ENCODE measurements at places on chromosomes 4 and X. TPM values are rescaled to one million over a fixed set of nuclear protein-coding genes. Genes with fewer than 3 reads are reported as not detected.
A peak's percentile ranks its signal among the peaks of the same experiment; 100 is the strongest.

Gene VCX3B
- not detected for total RNA-seq

Gene ANKRD50
- total RNA-seq = 16.7 TPM

Gene WDR17
- 6.9 TPM for total RNA-seq

DNA sequence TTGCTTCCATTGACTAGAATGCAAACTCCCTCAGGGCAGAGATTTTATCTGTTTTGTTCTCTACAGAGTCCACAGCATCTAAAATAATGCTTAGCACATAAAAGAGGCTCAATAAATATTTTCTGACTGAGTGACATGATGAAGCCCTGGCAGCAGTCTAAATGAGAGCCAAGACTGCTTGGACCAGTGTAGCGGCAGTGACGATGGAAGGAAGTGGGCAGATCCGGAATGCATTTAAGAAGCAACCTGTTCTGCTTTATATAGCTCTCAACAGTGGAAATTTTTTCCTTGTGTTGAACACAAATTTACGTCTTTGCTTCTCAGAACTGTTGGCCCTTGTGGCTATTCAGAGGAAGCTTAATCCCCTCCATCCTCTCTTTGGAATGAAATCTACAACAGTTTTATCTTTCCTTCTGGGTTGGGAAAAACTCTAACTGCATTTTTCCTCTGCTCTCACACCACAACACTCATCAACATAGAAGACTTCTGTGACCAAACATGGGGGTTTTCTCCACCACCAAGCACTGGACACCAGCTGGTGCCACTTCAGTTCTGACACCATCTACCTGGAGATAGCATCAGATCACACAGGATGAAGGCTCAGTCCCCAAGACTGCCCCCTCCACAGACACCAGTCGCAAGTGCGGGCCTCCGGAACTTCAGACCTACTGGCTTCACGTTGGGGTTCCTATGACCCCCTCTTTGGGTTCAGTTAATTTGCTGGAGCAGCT, 7.0 kb upstream of the BEND4 start:
- H3K27ac ChIP-seq = no peak overlapping the region
- H3K36me3 ChIP-seq = no peaks in the 10 kb centered on the region
- peaks cover 26% of the 10 kb centered on the region for H3K27me3 ChIP-seq
- DNase-seq = no peak
- H3K4me3 ChIP-seq = no peak overlapping the region

DNA sequence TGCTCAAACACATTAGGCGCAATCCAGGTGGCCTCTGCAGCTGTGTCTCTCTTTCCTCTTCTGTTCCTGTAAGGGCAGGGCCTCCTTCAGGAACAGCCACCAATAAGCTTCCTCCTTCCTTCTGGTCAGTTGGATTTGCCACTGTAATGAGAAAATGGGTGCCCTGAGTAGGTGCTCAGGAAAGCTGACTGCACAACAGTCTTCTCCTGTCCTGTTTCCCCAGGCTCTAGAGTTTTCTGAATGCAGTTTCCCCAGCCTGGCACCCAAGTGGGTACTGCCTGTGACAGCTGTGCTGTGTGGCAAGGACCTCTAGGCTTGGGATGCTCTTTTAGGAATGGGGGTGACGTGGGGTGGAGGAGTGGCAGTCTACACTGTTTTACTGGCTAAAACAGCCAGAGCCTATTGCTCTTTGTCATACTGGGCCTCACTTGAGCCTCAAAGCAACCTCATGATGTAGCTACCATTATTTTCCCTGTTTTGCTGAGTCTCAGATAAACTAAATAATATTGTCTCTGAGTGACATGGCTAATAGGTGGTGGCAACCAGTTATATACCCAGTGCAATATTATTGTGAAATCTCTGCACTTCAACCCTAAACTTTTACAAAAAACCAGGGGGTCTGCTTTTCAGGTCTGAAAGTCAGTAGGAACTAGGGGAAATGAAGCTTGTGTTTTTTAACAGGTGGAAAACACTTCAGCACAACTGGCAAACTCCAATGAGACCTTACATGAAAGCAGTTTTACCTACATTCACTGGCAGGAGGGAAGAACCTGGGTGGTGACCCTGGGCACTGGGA, 1.2 kb downstream of the CXCL2 start:
- no peaks in the 10 kb centered on the region for H3K27me3 ChIP-seq
- no peak for DNase-seq
- no peak overlapping the region for H3K27ac ChIP-seq
- no peaks in the 10 kb centered on the region for H3K4me1 ChIP-seq
- no peak overlapping the region for H3K4me3 ChIP-seq

- peaks cover 3% of the 10 kb centered on the region for H3K36me3 ChIP-seq
- H3K27me3 ChIP-seq = no peaks in the 10 kb centered on the region
- H3K4me1 ChIP-seq = no peaks in the 10 kb centered on the region
- no peak overlapping the region for H3K4me3 ChIP-seq
- no peak for DNase-seq
- H3K27ac ChIP-seq = no peak overlapping the region
Observed at GRCh38 chr4:107046261-107046660, 10.1 kb upstream of the DKK2 start.

DNA sequence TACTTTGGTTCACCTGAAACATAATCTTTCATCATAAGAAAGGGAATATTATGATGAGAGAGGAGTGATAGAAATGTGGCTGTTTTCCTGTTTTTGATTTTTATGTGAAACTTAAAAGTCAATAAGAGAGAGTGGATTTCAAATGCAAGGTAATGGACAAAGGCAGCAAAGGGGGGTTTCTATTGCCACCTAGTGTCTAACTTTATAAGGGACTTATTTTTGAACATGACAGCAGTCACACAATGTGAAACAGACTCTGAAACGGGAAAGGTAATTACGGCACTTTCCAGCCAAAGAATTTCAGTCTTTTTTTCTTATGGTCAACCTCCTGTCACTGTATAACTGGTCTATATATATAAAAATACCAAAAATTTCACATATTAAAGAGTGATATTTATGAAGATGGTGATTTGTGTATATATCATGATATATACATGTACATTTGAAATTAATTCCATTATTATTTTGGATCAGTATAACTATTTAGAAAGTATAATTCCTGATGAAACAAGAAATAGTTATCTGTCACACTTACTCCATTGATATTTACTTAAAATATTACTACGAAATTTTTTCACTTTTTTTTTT, 127.1 kb downstream of the FBXO8 start:
- peak overlapping the region; percentile 17 for H3K4me3 ChIP-seq
- H3K36me3 ChIP-seq = no peaks in the 10 kb centered on the region
- H3K4me1 ChIP-seq = peaks cover 53% of the 10 kb centered on the region
- no peaks in the 10 kb centered on the region for H3K27me3 ChIP-seq

DNA sequence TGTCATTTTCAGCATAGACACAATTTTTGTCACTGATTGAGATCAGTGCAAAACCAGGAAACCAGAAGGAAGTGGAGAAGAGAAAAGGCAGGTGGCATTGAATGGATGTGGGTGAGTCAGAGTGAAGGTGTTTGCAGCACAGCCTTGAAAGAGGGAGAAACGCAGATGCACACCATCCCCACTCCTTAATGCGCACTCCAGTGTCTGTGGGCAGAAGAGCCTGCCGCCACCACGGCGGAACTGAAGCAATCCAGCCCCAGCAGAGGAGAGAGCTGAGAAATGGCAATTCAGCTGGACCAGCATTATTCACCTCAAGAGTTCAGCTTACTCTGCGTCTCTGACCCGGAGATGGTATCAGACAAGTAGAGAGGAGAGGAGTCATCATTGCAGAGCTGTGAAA, 393.1 kb upstream of the FRG1 start:
- no peaks in the 10 kb centered on the region for H3K36me3 ChIP-seq
- H3K27ac ChIP-seq = no peak overlapping the region
- no peaks in the 10 kb centered on the region for H3K4me1 ChIP-seq
- DNase-seq = no peak
- no peak overlapping the region for H3K4me3 ChIP-seq

DNA sequence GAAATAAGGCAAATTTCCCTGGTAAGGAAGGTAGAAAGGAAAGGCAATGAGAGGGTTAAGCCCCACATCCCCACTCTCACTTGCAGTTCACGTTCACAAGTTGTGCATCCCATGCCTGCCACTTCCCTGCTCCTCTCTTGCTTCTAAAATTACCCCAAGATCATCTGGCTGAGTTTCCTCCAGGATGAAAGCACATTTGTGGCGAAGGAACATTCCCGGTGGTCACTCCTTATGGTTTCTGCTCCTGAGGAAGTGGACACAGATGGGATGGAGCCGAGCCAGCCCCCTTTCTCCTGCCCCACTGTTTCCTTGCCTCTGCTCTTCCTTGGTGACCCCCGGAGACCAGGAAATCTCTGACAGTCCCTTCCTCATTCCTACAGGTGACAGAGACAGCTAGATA, 37.5 kb downstream of the SPINK2 start:
- no peak for DNase-seq
- H3K27ac ChIP-seq = no peak overlapping the region
- no peak overlapping the region for H3K4me3 ChIP-seq
- H3K4me1 ChIP-seq = no peaks in the 10 kb centered on the region
- no peaks in the 10 kb centered on the region for H3K27me3 ChIP-seq

DNA sequence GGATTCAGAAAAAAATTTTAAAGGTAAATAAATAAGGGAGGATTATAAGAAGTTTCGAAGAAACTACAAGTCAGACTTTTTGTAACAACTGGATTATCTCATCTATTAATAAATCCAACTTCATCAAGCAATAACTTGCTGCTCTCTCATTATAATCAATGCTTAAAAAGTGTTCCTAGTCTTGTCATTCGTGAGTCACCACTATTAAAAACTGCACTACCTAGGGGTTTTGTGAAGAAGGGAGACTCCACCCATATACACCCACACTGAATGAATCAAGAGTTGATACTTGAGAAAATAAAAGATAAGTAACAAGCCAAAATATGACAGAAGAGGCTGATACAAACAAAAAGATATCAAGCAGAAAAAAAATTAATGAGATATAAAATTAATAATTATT, 360.5 kb downstream of the ZNF674 start:
- H3K36me3 ChIP-seq = no peaks in the 10 kb centered on the region
- H3K4me1 ChIP-seq = peaks cover 34% of the 10 kb centered on the region
- no peaks in the 10 kb centered on the region for H3K27me3 ChIP-seq
- H3K4me3 ChIP-seq = no peak overlapping the region
- DNase-seq = peak; percentile 39

GRCh38 chrX:51487960-51488267, 8.5 kb downstream of the NUDT11 start:
- no peak overlapping the region for H3K4me3 ChIP-seq
- no peaks in the 10 kb centered on the region for H3K4me1 ChIP-seq
- no peaks in the 10 kb centered on the region for H3K27me3 ChIP-seq

DNA sequence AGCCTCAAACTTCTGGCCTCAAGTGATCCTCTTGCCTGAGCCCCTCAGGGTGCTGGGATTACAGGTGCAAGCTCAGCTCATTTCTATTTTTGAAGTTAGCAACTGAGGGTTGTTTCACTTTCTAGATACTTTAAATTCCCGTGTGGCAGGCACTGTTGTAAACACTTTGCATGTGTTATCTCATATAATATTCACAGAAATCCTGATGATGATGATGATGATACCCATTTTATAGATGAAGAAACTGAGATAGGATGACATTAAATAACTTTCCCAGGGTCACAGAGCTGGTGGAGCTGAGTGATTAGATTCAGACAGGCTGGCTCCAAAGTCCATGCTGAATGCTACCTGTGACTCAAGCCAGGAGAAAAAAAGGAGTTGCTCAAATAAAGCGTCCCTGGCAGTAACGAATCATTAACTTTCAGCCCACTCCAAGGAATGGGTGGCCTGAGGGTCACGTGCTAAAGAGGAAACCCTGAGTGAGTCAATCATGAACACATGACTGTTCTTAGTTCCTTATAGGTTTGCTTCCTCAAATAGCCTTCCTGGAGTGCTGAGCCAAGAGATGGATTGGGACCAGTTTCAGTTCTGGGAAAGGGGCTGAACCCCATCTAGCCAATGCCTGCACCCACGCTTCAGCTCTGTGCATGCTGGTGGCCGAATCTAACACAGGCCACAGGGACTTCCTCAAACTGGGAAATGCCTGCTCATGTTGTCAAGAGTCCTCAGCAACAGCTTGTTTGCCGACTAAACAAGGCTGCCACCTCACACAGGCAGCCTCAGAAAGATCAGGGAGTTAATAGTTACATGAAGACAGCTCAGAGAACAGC, 52.8 kb downstream of the RBM47 start:
- DNase-seq = no peak
- no peaks in the 10 kb centered on the region for H3K27me3 ChIP-seq
- H3K4me3 ChIP-seq = no peak overlapping the region
- no peaks in the 10 kb centered on the region for H3K36me3 ChIP-seq

DNA sequence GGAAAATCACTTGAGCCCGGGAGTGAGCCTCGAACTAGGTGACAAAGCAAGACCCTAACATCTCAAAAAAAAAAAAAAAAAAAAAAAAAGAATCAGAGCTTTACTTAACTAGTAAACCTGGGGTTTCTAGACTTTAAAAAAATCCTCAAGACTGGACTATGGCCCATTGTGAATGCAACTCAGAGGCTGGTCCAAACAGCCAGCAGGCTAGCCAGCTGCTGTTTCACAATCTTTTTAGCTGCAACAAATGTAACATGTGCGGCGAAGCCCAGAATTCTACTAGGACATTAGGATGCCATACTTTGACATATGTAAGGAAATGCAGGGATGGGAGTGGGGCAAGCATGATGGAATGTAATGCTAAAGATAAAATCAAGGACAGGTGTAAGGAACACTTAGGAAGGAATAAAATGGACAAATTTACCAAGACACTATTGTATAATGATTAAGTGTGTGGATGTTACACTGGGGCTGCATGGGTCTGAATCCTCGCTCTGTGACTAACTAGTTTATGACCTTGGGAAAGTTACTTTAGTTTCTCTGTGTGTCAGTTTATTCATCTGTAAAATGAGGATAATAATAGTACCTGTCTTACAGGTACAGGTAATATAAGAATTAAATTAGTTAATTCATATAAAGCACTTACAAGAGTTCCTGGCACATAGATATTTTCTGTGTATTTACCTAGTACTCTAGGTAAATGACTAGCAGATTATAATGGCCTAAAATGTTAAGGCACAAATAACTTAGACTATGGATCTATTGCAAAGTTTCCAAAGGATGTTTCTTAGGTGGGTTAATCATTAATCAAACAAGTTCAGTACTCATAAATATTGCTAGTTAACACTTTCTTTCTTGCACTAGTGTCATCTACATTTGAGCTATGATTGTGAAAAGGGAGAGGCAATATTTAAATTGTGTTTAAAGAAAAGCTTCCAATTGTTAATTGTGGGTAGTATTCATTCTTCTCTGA, 49.5 kb downstream of the HELQ start:
- no peaks in the 10 kb centered on the region for H3K4me1 ChIP-seq
- H3K27me3 ChIP-seq = no peaks in the 10 kb centered on the region
- no peak overlapping the region for H3K4me3 ChIP-seq
- H3K27ac ChIP-seq = no peak overlapping the region
- H3K36me3 ChIP-seq = no peaks in the 10 kb centered on the region
- DNase-seq = no peak

DNA sequence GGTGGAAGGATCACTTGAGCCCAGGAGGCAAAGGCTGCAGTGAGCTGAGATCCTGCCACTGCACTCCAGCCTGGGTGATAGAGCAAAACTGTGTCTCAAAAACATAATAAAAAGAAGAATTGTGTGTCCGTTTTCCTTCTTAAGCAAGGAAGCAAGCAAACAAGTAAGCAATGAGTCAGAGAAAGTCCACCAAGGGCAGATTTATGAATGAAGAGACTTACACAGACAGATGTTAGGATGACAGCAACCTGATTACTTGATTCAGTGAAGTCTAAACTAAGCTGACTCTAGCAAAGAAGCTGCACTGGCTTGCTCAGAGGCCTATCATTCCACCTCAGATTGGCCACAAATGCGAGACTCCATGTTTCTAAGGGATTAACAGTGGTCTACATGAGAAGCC, 34.1 kb upstream of the SCML1 start:
- H3K4me3 ChIP-seq = no peak overlapping the region
- H3K36me3 ChIP-seq = no peaks in the 10 kb centered on the region
- H3K27ac ChIP-seq = no peak overlapping the region
- no peak for DNase-seq
- H3K27me3 ChIP-seq = peaks cover 8% of the 10 kb centered on the region

- DNase-seq = no peak
- H3K4me3 ChIP-seq = no peak overlapping the region
- H3K36me3 ChIP-seq = no peaks in the 10 kb centered on the region
- no peak overlapping the region for H3K27ac ChIP-seq
Observed at GRCh38 chr4:185774845-185775680, 36.9 kb downstream of the SORBS2 start.
